ENCODE measurements at places on chromosomes 3 and 15.

- DNase-seq = no peak
Observed at GRCh38 chr15:70035719-70036077, 62.0 kb downstream of the TLE3 start.

- DNase-seq = peak; percentile 17
Observed at GRCh38 chr3:51637941-51638471, 33.0 kb upstream of the TEX264 start.

GRCh38 chr3:112496366-112497067 is 2.8 kb downstream of the BTLA start:
- no peak for DNase-seq

- no peak for DNase-seq
Observed at GRCh38 chr3:129618901-129619671, 12.6 kb upstream of the PLXND1 start.
